ENCODE measurements at places on chromosomes 4 and X.

- no peak for DNase-seq
These were observed 111.5 kb upstream of the UGT8 start for GRCh38 chr4:114487101-114487500.

DNA sequence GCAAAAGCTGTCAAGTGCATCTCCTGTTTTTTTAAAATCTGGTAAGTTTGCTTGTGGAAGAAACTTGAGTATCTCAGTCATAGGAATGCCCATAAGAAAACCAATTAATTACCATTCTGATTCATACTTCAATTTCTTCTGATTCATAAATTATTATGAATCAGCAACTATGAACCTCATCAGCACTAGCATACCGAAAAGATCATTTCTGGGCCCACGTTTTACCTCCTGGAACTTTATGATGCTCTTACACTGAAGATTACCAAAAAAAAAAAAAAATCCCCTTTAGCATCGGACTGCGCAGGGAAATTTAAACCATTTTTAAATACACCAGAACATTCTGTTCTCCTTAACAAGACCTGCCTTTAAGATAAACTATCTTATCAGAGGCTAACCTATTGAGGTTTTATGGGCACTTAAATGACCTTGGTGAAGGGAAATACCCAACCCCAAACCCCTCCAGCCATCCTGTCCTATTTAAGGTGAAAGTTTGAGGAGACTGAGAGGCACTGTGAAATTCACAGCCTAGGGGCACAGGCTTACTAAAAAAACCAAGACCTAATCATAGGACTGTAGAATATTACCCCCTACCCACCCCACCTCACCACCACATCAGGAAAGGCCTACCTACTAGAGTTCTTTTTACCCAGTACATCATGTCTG lies 38.2 kb upstream of the ABCG2 start:
- no peak for DNase-seq

GRCh38 chr4:99402765-99403164 lies 32.4 kb downstream of the ADH7 start:
- no peak for DNase-seq

DNA sequence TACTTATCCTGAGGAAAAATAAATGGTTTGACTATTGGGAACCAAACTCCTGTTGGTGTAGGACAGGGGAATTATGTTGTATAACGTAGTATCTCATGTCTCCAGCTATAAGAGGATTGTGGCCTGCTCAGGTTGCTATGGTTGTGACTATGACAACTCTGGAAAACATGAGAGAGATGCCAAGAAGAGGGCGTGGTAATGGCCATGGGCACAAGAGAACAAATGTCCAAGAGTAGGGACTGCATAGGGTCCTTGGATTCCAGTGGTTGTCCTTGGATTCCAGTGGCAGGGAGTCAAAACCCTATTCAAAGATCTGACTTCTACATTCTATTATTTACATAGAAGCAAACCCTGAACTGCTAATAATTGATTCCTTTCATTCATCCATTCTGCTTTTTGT lies 6.8 kb upstream of the MOB1B start:
- no peak for DNase-seq

- no peak for DNase-seq
These were observed 10.9 kb downstream of the DLG3 start for GRCh38 chrX:70455366-70456202.

- no peak for DNase-seq
These were observed 5.4 kb downstream of the ALPK1 start for GRCh38 chr4:112302320-112303274.
